ENCODE measurements at places on chromosomes 12 and 14.

DNA sequence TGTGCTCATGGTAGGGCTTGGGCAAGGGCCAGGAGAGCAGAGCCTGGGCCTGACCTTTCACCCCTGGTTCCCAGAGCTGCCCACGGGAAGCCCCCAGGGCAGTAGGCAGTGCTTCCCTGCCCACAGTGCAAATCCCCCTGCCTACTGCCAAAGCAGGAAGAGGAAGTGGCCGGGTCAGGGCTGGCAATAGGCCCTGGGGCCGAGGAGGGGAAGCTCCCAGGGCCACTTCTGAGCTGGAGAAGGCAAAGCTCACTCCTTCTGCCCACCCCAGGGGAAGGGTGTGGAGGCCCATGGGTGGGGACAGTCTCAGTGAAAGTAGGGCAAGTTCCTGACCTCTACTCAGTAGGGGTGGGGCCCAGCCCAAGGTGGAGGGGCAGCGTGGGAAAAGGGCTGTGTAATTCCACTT is 5.4 kb upstream of the NR4A1 start:
- DNase-seq, result no peak

DNA sequence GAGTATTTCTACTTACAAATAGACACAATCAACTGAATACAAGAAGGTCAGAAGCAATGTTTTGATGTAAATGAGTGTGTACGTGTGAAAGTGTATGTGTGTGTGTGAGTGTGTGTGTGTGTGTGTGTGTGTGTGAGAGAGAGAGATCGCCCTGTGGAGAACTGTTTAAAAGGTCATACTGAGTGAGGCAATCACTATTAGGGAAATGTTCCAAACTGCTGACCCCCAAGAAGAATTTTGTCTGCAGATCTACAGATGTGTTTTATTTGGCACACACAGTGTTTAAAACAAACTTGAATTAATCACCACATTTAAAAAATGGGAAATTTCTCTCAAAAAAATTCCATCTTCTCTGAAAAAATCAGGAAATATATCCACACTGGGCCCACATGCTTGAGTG is 1069.1 kb downstream of the SLC6A15 start:
- no peak for DNase-seq

DNA sequence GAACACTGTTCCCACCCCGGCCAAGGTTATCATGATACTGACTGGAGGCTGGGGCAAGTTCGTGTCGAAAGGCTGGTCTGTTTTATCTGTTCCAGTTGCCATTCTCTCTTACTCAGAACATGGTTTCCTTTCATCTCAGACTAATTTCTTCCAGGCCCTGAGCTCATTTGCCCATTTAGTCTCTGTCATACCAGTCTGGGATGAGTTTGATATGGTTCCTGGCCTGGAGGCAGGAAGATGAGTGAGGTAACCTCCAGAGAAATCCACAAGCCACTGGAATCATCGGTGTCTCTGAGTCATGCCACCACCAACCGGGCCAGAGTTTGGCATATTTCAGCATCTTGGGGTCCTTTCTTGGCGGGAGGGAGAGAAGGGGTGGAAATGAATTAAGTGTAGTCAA is 114.7 kb downstream of the NTF3 start:
- no peak for DNase-seq

DNA sequence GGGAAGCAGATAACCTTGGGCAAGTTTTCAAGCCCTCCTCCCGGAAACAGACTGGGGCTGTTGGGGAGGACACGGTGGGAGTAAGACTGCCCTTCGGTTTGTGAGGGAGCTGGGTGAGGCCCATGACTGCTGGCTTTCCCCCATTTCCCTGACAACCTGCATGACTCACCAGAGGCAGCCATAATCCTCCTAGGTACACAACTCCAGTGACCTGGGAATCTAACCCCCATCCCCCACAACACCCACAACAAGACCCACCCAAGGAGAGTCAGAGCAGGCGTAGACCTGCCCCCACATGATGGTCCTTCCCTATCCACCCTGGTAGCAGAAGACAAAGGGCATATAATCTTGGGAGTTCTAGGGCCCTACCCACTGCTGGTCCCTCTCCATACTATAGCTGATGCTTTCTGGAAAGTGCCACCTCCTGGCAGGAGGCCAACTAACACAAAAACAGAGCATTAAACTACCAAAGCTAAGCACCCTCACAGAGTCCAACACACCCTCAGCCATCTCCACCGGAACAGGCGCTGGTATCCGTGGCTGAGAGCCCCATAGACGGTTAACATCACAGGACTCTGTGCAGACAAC is 14.8 kb downstream of the DDX24 start:
- DNase-seq, result no peak

GRCh38 chr12:129459886-129460285 is 443.9 kb downstream of the TMEM132D start:
- no peak for DNase-seq

GRCh38 chr12:45989721-45990467 is 480 bp downstream of the SCAF11 start:
- DNase-seq, result peak; percentile 53

DNA sequence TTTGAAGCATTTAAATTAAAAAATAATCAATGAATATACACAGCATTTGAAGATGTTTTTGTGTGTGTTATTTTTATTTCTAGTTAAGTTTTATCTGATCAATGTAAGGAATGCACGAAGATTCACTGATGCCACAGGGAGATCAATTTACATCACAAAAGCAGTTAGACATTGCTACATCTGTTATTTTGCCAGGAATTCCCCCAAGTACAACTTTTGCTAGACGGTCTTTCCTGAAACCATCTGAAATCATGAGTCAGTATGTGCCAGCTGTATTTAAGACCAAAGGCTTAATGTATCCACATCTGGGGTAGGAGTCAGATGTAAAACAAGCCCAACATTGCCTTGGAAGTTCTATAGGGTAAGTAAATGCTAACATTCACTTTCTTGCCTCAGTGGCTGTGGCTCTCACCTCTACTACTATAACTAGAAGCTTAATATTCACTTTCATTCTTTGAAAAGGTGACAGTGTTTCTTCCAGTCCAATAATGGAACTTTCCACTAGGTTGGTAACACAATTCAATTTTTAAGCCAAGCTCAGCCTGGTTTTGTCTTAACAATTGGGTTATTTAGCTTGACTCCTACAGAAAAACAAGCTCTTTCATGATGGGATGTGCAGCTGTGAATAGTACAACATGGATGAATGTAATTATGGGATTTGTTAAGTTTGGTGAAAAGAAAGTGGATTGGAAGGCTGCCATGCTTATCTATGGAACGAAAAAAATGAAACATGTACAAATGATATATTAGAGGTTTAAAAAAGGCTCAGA is 385.4 kb upstream of the TMEM132C start:
- no peak for DNase-seq

DNA sequence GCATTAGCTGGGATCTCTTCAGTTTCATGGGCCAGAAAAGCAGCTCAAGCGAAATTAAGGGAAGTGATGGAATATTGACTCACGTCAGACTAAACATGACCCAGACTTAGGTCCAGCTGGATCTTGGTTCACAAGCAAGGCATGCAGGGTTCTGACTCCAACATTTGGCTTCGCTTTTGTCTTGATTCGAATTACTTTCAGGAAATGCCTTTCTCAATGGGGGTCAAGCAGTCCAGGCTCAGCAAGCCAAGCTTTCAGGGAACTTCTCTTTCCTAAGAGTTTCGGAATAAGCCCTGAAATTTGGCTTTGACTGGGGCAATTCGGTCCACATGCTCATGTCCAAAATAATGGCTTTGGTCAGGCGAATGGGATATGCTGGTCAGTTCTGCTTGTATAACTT is 678.7 kb upstream of the TMEM132C start:
- DNase-seq, result no peak

DNA sequence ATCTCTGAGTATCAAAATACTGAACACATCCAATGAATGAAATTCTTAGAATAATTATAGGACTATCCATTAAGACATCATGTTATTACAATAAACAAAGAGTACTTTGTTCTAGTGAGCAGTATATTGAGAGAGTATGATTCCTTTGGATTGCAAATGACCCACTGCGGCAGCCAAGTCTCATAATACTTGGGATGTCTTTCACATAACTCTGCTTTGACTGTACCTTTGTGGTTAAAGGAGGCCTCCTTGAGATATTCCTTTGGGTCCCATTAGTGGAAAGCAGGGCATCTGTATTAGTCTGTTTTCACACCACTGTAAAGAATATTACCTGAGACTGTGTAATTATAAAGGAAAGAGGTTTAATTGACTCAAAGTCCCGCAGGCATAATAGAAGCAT is 593.8 kb downstream of the TRHDE start:
- DNase-seq, result no peak

GRCh38 chr14:64605926-64606685 is 56.3 kb downstream of the PPP1R36 start:
- no peak for DNase-seq

DNA sequence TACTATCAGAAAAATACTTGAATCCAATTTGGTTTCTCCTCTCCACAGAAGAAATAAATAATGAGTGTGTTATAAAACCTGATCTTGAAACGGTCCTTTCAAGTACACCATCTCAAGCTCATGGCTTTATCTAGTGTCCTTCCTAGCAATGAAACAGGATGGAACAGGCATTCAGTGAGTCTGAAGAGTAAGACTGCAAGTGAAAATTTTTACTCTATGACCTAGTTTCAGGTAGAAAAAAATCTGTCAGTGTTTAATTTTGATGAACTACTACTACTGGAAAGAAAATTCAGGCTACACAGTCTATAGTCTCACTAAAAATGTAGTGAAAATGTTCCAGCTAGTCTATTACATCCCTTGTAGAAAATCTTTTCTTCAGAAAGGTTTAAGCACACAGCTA is 7.7 kb downstream of the CBX5 start:
- DNase-seq, result no peak

GRCh38 chr12:124864326-124864752 is 675 bp upstream of the SCARB1 start:
- DNase-seq, result no peak

DNA sequence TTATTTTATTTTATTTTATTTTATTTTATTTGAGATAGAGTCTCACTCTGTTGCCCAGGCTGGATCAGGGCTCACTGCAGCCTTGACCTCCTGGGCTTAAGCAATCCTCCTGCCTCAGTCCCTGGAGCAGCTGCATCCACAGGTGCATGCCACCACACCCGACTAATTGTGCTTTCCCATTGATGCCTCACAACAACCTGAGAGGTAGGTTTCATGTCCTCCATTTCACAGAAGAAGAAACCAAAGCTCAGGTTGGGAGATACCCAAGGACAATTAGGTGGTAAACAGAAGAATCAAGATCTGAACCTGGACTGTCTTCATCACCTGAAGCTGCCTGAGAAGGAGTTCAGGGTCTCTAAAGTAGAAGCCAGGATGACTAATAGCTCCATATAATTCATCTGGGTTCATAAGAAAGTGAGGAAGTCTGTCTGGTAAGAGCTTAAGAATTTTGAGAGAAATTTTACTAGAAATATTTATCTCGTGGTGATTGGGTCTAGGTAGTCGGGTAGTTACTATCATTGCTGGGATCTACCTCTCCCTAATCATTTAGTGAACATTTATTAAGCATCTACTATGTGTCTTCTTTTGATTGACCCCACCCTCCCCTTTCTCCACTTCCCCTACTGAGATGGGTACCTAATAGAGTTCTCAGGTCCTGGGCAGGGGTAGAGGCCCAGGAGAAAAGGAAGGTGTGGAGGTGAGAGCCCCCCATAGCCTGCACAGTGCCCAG is 23.2 kb upstream of the ATP5MC2 start:
- DNase-seq, result no peak

DNA sequence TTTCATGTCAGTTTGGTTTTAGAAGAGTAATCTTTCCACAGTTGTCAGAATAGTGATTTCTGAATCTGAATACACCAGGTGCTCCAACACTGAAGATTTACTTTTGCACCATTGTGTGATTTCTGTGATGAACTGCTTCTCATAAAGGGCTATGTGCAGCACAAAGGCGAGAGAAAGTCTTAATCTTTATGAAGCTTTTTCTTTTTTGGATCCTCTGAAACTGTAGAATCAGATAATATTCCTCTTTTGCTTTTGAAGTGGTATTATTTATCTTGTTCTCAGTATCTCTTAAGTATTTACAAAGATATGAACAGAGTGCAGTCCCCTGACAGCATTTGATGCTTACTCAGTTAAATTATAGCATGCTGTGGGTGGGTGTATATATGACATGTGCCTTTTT is 207.8 kb downstream of the NAV3 start:
- DNase-seq, result no peak

GRCh38 chr12:10829994-10830393 is 3.8 kb upstream of the TAS2R10 start:
- DNase-seq, result no peak

GRCh38 chr14:101293605-101294004 is 267.7 kb upstream of the DIO3 start:
- DNase-seq, result no peak

DNA sequence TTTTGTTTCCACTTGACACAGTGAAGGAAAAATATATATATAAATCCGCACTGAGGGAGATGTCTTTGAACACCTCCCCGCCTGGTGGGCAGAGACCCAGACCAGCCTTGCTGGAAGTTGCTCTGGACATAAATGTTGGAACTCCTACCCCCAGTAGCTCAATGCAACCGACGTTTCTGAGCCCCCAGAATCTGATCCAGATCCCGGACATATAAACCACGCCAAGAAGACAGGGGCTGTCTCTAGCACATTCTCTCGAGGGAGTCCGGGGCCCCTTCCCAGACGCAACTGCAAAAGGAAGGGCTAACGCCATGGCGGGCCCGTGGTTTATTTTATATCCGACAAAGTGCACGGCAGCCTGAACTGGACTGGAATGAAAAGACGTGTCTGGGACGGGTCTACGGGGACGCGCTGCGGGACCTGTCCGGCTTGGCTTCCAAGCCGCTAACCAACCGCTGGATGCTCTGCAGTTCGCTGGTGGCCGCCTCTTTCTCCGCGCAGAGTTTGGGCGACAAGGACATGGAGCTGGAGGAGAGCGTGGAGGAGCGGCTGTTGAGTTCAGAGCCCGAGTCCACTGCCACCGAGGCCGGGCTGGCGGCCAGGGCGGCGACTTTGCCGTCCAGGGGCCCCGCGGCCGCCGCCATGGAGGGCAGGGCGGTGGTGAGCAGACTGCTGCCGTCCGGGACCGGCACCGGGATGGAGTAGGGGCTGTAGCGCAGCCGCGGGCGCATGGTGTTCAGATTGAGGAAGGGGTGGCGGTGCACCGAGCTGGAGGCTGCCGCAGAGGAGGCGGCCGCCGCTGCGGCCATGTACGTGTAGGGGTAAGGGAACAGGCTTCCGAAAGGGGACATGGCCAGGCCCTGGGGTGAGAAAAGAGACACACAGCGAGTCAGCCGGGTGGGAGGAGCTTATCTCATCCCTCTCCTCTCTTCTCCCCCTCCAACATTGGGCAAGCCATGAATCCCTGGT is 12.2 kb downstream of the TBX3 start:
- DNase-seq, result no peak

- no peak for DNase-seq
Measured at GRCh38 chr14:89619596-89619995, 202.6 kb upstream of the FOXN3 start.

GRCh38 chr14:105281371-105282097 is 19.3 kb downstream of the BRF1 start:
- DNase-seq, result no peak

DNA sequence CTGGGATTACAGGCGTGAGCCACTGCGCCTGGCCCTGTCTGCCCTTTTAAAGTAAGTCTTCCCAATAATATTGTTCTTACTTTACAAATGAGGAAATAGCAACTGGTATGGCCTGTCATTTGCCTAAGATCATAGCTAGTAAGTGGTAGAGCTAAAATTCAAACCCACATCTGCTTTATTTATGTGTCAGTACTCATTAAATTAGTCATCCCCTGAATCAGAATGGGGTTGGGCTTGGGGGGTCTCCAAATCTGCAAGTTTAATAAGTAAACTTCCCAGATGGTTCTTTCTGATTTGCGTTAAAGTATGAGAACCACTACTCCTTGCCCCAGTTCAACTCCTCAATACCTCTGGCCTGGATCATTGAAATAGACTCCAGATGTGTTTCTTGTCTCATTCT is 96.2 kb downstream of the FAR2 start:
- DNase-seq, result no peak

Data from stimulated activated CD4-positive, alpha-beta T cell treated with anti-CD3 and anti-CD28 coated beads, Interleukin-4, amount 100 ng/mL, for 1 hour (primary cell).